Left lobe of liver (tissue), 2 donors: ENCODE measurements at places on chromosomes 13 and 19.

GRCh38 chr13:46831588-46832194 is 34.7 kb upstream of the ESD start:
- no peak for DNase-seq

GRCh38 chr13:113365971-113366588 is 2.1 kb upstream of the GRTP1 start:
- DNase-seq, result peak; percentile 43

DNA sequence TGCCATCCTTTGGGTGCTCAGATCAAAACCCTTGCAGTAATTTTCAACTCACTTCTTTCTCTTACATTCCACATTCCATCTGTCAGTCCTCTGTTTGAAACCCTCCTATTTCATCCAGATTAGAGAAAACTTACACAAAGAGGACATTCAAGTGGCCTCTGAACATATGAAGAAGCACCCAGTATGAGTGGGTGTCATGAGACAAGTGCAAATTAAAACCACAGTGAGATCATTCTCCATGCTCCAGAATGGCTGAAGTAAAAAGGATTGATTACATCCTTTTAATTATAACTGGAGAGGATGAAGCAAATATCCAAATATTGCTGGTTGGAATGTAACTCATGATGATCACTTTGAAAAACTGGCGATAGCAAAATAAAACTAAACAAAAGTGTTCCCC is 96.5 kb downstream of the MIPEP start:
- no peak for DNase-seq

DNA sequence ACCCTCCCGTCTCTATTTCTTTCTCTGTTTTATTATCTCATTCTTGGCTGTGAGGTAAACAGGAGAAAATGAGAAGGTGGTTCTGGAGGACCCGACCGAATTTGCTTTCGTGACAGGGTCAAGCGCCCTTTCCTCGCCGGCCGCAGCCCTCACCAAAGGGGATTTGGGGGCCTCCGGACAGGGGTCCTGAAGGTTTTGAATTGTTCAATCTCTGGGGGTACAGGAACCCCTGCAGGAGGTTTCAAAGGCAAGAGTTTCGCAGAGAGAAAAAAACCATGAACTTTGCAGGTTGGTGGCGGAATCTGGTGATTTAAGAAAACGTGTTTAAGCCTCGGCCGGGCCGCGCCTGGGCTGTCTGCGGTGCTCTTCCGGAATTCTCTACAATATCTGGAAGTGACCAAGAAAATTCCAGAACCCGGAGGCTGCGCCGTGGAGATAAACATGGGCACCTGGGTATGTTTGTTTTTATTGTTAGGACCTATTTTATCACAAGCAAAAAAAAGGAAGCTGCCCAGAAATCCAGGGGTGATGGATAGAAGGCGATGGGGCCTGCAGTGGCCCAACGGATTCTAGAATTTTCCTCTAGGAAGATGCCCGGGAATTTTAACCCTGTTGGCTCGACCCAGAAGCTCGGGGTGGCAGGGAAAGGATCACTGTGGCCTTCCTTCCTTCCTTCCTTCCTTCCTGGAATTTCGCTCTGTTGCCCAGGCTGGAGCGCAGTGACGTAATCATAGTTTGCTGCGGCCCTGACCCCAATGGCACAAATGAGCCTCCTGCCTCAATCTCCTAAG is 14.2 kb upstream of the PTBP1 start:
- no peak for DNase-seq

DNA sequence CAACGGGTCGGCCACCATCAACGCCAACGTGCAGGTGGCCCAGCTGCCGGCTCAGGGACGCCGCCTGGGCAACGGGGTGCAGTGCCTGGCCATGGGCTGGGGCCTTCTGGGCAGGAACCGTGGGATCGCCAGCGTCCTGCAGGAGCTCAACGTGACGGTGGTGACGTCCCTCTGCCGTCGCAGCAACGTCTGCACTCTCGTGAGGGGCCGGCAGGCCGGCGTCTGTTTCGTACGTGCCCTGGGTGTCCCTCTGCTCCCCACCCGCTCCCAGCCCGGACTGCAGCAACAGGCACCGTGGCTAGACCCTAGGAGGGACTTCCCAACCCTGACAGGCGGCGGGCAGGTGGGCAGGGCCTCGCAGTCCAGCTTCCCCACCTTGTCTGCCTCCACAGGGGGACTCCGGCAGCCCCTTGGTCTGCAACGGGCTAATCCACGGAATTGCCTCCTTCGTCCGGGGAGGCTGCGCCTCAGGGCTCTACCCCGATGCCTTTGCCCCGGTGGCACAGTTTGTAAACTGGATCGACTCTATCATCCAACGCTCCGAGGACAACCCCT is 3.5 kb downstream of the ELANE start:
- DNase-seq, result no peak

GRCh38 chr19:41904118-41904870 is 21.3 kb downstream of the ARHGEF1 start:
- DNase-seq, result no peak

GRCh38 chr19:934865-935479 is 9.1 kb downstream of the ARID3A start:
- peak; percentile 98 for DNase-seq

DNA sequence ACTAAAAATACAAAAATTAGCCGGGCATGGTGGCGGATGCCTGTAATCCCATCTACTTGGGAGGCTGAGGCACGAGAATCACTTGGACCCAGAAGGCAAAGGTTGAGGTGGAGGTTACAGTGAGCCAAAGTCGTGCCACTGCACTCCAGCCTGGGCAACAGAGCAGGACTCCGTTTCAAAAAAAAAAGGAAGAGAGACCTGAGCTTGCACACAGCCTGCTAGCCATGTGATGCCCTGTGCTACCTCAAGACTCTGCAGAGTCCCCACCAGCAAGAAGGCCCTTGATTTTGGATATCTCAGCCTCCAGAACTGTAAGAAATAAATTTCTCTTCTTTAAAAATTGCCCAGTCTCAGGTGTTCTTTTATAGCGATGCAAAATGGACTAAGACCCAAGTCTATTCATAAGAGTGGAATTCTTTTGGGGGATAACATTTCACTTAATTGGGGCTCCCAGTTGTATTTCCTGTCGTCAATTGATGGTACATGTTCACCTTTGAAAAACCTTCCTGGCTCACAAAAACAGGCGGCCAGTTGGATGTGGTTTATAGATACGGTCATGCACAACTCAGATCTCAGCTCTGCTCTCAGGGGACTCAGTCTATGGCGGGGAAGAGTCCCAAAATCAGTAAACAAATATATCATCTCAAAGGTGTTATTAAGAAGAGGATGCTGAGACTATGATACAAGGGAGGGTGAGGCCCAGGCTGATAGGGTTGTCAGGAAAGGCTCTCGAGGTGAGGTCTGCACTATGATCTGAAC is 2.4 kb upstream of the CHERP start:
- DNase-seq, result no peak

DNA sequence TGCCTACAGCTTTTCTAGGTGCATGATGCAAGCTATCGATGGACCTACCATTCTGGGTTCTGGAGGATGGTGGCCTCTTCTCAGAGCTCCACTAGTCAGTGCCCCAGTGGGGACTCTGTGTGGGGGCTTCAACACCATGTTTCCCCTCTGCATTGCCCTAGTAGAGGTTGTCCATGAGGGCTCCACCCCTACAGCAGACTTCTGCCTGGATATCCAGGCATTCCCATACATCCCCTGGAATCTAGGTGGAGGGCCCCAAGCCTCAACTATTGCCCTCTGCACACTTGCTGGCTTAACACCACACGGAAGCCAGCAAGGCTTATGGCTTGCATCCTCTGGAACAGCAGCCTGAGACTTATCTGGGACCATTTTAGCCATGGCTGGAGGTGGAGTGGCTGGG is 1299.9 kb upstream of the MIR17HG start:
- no peak for DNase-seq

- DNase-seq, result no peak
Measured at GRCh38 chr13:27170221-27170515, 1.4 kb downstream of the USP12 start.

DNA sequence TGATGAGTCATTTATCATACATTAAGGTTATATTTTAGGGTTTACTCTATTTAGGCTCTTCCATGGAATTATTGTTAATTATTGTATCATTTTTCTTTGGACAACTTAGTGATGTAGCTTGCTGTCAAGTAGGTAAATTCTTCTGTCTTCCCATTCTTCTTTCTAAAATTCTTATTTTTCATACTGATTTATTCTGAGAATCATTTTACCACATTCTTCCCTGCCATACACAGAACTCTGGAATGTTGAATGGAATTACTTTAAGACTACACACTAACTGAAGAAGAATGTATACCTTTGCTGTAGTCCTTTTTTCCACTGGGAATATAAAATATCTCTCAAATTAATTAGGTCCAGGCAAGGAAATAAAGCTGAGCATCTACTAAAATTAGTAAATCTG is 24.5 kb upstream of the SLC7A1 start:
- no peak for DNase-seq

- DNase-seq, result no peak
Measured at GRCh38 chr19:52451241-52451640, 2.1 kb upstream of the ZNF578 start.

- peak; percentile 78 for DNase-seq
Measured at GRCh38 chr19:7681340-7682174, 924 bp downstream of the TRAPPC5 start.

GRCh38 chr19:7552781-7553180 is 17.3 kb downstream of the PNPLA6 start:
- no peak for DNase-seq

DNA sequence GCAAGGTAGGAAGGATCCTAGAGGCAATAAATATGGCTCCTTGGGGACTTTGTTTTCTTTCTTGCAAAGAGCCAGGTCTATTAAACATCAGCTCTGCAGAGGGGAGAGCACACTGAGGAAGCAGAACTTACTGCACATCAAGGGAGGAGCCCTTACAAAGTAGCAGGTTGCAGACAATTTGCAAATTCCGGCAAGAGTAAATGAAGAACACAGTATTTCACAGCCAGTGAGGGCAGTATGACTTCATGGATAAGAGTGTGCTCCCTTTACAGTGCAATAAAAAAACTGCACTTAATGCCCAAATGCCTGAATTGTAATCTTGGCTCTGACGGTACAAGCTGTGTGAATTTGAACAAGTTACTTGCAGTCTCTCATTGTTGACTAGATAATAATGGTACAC is 75.5 kb downstream of the STARD13 start:
- DNase-seq, result no peak

- no peak for DNase-seq
Measured at GRCh38 chr13:106132216-106132615, 403.2 kb downstream of the EFNB2 start.
